ENCODE measurements at places on chromosomes 1 and 21.

- DNase-seq = no peak
Observed at GRCh38 chr1:211259638-211260126, 516 bp downstream of the RCOR3 start.

DNA sequence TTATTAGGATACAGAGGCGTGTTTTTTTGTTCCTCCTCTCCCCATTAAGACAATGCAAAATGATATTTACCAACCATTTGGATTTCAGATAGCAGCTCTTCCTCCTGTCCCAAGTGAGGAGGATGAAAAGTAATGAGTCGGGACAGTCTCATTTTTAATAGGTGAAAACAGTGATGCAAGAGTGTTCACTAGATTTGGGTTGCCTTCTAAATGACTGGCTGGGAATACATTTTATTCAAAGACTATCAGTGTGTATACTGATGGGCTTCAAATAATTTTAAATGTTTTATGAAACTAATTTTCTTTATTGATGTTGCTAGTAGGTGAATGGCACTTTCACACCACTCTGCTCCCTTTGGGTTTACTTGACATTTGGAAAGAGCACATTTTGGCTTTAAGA lies 2.1 kb downstream of the RCOR3 start:
- no peak for DNase-seq

GRCh38 chr1:4375812-4376211 lies 278.6 kb upstream of the AJAP1 start:
- DNase-seq = peak; percentile 45

- DNase-seq = peak; percentile 97
Observed at GRCh38 chr1:243798726-243799125, 51.3 kb downstream of the AKT3 start.

- no peak for DNase-seq
Observed at GRCh38 chr1:218880484-218881060, 293.1 kb upstream of the LYPLAL1 start.

- DNase-seq = no peak
Observed at GRCh38 chr1:91075233-91076135, 53.6 kb upstream of the ZNF644 start.

GRCh38 chr21:46111193-46111571 lies 13.3 kb downstream of the COL6A2 start:
- no peak for DNase-seq

DNA sequence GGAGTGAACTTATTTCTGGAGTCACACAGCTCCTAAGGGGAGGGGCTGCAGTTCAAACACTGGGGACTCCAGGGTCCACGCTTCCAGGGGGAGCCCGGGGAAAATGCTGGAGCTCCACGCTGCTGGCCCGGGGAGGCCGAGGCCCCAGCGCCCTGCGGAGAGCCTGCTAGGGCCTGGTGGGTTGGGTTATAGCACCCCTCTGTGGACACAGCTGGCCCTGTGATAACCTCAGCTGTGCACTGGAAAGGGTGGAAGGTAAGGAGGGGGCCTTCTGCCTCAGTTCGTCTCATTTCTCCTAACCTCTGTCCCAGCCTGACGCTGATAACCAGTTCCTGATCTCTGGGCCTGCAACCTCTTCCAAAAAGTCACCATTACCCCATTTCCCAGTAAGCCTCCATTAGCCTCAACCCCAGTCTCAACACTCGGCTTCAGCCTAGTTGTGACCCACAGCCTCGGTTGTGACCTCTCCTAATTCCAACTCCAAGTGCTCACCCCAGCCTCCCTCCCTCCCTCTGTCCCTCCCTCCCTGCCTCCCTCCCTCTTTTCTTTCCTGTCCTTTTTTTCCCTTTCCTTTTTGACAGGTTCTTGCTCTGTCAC lies 7.1 kb downstream of the NBL1 start:
- DNase-seq = peak; percentile 59

GRCh38 chr21:46154155-46154954 lies 1.0 kb downstream of the FTCD start:
- no peak for DNase-seq

DNA sequence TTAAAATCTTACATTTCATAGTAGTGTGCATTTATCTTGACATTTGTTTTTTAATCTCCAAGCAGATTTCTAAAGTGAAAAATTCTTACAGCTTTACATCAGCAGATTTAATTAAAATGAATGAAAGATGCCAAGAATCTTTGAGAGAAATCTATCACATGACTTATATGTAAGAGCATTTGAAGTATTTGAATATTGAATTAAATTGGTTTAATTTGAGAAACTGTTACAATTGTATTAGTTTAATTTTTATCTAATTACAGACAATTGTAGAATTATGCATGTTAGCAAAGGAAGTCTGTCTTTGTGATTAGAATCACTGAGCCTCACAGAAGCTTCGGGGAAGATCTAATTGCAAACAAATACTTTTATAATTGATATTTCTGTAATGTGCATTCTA lies 52.2 kb downstream of the ASB17 start:
- DNase-seq = no peak

DNA sequence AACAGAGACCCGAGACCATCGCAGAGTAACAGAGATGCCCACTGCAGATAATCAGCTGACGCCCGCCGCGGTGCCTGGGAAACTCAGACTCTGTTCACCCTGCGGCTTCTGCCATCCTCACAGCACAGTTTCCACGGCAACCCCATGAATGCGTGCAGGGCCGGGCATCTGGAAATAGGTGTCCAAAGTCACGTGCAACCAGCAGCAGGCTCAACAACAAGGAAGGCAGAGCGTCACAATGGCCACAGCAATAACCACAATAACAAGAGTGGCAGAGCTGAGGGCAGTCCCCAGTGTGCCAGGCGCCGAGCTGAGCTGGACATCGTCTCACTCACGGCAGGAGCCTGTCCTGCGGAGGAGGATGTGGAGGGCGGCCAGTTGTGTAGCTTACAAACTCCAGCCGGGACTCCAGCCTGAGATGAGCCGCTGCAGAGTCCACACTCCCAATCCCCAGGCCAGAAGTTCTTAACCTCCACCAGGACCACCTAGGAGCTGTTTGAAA lies 102.0 kb downstream of the CRYAA start:
- DNase-seq = no peak

GRCh38 chr1:78797108-78797781 lies 147.6 kb downstream of the IFI44 start:
- DNase-seq = no peak

GRCh38 chr1:116578581-116578980 lies 7.8 kb upstream of the CD58 start:
- no peak for DNase-seq

- no peak for DNase-seq
Observed at GRCh38 chr21:46604975-46605766, at the start of gene S100B. Gene S100B, minus strand, starts transcription at chr21:46605082. Its CDS starts 2,667 bp downstream, at chr21:46602415.

DNA sequence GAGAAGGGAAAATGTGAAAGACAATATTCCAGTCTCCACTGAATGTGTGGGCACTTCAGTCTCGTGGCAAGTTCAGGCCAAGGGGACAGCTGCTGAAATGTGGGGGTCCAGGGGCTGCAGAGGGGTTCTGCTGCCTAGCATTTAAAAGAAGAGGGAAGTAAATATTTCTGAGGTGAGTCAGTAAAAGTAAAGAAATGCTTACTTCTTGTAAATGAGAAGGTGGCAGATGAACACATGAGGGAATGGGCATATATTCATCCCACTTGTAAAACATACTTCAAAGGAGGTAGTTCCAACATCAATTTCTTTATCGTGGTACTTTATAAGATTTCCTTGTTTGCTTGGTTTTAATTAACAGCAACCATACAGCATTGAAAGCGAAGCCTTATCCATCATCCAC lies 63.1 kb upstream of the HIVEP3 start:
- DNase-seq = no peak

GRCh38 chr1:168019407-168019806 lies 82.5 kb upstream of the MPC2 start:
- DNase-seq = no peak

DNA sequence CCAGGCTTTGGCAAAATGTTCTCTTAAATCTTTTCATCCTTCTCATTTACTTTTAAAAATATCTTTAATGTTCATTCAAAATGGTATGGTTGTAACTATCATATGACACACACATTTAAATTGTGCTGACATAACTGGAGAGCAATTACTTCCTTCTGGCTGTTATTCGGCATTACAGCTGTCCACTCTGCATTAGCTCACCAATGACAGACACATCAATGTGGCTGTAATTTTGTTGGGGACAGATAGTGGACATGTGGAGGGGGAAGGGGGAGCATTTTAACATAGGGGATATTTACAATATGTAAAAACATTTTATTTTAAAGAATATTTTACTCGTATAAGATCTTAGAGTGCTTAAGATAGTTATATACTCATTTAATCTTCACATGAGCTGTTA lies 319.8 kb downstream of the HMCN1 start:
- no peak for DNase-seq

GRCh38 chr1:67711855-67712212 lies 26.8 kb downstream of the GADD45A start:
- DNase-seq = no peak

GRCh38 chr1:154404511-154404931 lies 622 bp upstream of the IL6R start:
- no peak for DNase-seq

DNA sequence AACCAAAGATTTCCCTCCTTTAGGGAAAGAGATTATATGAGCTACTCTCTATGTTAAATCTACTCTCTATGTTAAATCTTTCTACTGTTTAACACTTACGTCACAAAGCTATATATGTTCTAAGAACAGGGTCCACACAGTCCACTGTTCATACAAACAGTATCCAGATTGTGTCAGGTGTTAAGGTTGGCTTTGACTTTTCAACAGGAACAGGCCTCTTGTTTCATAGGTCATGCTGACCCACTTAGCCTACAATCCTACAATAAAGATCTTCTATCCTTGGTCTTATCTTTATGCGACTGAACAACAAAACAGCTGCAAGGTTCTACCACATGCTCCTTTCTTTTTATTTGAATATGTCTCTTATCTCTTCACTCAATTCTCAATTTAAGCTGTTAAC lies 134.9 kb downstream of the LTN1 start:
- no peak for DNase-seq

DNA sequence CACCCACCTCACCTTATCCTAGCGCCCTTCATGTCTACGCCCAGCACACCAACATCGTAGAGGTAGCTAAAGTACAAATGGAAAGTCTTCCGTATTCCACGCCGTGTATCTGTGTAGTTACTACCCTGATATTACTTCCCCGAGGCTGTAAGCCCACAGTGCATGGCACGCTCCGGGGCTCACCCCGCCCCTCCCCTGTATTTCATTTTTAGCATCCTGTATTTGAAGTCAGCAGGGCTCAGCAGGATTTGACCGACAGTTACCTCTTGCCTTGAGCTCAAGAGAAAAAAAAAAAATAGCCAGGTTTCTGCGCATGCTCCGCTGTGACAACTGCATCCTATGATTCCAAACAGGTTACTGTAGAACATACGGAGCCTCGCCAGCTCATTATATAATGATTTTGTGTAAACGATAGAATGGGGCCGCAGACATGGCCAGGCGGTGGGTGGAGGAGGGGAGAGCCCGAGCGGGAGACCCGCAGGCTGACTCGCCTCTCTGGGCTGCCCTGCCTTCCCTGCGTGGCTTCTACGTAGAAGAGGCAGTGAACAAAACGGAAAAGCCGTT lies 1.3 kb downstream of the ABCG1 start:
- DNase-seq = peak; percentile 63

DNA sequence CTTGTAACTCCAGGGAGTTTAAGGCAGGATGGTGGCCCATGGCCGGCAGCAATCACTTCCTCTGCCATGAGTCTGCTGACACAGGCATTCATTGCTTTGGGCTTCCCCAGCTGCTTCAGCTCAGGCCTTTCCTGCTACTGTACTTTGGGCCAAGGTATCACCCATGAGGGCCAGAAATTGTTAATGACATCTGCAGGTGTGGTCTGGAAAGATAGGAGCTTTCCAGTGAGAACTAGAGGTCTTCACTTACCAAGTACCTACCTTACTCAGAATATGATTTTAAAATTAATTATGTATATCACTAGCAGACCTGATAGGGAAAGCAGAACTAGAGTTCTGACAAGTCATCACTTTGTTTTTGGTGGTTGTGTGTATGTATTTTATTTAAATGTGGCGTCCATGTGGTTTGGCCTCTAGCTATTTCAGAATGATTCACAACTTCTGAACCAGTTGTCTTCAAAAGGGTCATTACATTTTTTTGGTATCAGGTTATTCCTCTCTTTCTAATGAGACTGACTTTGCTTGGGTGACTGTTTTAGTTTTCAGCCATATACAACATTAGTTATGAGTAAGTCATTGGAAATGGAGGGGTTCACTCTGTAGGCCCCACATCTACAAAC lies 2.7 kb downstream of the RGL1 start:
- DNase-seq = peak; percentile 82

DNA sequence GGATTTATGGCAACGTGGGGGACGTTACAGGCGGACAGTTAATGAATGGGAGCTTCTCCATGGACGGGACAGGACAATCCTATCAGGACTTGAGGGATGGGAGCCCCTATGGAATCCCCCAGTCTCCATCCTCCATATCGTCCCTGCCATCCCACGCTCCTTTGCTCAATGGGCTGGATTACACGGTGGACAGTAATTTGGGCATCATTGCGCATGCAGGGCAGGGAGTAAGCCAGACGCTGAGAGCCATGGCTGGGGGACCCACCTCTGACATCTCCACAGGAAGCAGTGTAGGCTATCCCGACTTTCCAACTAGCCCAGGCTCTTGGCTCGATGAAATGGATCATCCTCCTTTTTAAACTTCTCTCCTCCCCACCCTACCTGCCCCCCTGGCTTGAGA lies 44.2 kb downstream of the LHX4 start:
- DNase-seq = no peak

DNA sequence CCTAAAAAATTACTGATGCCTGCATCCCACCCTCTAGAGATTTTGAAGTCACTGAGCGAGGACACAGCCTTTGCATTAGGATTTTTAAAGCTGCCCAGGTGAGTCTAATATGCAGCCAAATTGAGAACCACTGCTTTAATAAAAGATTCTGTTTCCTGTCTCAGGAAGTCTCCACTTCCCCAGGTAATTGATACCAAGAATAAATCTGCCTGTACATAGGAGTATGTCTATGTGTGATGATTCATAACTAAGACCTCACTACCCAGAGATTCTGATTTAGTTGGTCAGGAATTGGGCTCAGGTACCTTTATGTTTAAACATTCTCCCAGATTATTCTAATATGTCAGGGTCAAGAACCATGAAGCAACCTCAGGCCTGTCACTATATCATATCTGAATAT lies 108.8 kb upstream of the ARTN start:
- no peak for DNase-seq

- peak; percentile 28 for DNase-seq
Observed at GRCh38 chr1:212699104-212699624, 476 bp downstream of the BATF3 start.

DNA sequence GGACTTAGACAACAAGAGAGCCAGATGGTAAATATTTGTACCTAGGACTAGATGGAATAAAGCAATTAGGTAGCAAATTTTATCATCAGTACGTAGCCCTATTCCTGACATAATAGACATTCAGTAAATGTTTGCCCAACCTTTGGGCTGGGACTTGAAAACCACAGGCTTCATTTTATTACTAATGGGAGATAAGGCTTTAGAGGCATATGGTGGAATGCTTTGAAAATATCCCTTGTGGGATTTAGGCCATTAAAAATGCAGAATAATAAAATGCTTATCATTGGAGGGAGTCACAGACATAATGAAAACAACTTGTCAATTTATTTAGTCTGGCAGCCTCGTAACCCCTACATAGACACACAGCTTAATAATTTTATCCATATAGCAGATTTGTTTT lies 296.1 kb upstream of the SPAG17 start:
- no peak for DNase-seq
